ENCODE measurements at places on chromosomes 5 and 9. TPM values are rescaled to one million over a fixed set of nuclear protein-coding genes. Genes with fewer than 3 reads are reported as not detected.
A peak's percentile ranks its signal among the peaks of the same experiment; 100 is the strongest.

DNA sequence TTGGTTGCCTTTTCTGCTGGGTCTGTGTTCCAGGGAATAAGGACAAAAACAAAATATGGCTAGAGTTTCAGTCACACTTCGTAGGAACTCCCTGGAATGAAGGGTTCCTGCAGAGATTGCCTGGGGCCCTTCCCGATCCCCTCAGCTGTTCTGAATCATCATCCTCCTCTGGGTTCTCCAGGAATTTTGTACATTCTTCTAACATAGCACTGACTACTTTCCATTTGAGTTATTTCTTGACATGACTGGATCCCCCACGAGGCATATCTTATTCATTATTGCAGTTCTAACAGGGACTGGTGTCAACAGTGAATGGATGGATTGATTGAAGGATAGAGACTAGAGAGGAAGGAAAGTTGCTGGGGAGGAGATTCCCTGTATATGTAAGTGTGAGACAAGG lies 49.2 kb upstream of the TNC start:
- peak; percentile 89 for DNase-seq

- no peak for DNase-seq
Measured at GRCh38 chr9:70405808-70406433, 8.5 kb downstream of the KLF9 start.

ARHGEF37 gene
- 8.9 TPM for total RNA-seq

GRCh38 chr5:4929092-4929655 lies 211.0 kb upstream of the ADAMTS16 start:
- no peak for DNase-seq

GRCh38 chr9:25322142-25322541 lies 356.1 kb downstream of the TUSC1 start:
- no peak for DNase-seq
